ENCODE measurements at places on chromosomes 11 and 22.

DNA sequence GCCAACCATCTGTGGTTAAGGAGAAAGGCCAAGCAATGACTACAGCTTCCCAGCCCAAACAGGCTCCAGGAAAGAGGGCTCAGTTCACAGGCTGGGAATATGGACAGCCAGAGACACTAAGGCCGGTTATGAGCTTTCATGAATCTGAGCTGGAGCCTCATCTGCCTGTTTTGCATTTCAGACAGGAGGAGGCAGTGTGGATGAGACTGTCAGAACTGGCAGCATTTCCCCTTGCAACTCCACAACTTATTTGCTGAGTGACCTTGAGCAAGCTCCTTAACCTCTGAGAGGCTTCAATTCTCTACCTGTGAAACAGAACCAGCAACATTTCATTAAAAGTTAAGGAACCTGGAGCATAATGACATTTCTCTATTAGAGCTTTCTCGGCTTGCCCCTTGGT is 264.0 kb downstream of the ETS1 start:
- DNase-seq, result no peak

DNA sequence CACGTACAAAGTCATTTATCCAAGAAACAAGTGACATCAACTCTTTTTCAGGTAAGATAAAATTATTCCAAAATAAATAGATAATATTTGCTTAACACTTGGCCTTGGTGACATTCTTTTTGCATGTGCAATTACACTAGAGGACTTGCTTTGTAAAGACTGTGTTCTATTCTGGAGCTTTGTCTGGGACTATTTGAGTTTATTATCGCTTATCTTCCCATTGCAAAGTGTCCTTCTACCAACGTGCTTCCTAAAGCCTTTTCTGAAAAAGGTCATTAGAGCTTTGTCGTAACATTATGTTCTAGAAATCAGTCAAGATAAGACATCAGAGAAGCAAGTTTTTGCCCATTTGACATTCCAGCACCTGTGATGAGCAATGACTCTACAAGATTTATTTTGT is 78.3 kb upstream of the MYO18B start:
- no peak for DNase-seq

DNA sequence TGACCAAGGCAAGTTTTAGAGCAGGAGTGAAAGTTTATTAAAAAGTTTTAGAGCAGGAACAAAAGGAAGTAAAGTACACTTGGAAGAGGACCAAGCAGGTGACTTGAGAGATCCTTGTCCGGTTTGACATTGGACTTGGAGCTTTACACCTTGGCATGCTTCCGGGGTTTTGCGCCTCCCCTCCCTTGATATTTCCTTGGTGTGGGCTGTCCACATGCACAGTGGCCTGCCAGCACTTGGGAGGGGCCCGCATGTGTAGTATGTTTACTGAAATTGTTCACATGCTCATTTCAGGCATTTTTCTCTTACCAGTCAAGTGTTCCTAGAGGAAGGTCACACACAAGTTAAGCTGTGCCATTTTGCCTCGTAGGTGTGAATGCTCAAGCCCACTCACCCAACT is 19.0 kb upstream of the THRSP start:
- DNase-seq, result no peak

DNA sequence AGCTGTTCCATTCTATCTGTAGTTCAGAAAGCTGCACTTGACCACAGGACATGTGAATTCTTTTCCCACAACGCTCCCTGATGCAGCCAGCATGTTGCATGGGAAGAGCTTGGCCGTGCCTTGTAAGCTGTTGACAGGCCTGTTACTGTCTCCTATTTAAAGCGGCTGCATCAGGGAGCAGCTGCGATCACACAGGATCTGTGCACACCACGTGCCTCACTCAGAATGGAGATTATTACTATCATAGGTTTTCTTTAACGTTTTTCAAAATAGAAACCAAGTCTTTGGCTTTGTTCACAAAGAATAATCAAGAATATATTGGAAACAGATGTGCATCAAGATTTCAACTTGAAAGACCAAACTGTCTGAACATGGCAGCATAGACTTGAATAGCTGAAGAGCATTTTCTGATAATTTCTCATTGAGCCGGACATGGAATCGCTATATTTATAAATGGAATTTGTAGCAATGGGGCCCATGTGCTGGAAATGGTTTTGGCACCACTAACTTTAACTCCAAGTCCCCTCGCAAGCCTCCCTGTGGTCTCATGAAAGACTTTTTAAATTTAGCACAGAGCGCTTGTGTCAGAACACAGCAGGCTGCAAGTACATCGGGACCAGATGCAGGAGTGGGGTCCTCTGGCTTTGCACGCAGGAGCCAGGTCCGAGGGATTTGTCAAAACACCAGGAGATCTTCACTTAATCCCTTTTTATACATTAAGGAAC is 40.8 kb upstream of the MYO18B start:
- no peak for DNase-seq

- DNase-seq, result no peak
Measured at GRCh38 chr11:96554236-96554820, 164.5 kb downstream of the JRKL start.

Data from stimulated activated CD8-positive, alpha-beta memory T cell treated with anti-CD3 and anti-CD28 coated beads, Interleukin-2, amount 100 ng/mL, for 1 hour (primary cell).